Glutamatergic neuron (in vitro differentiated cells): ENCODE measurements at places on chromosomes 11 and 22. TPM values are rescaled to one million over a fixed set of nuclear protein-coding genes. Genes with fewer than 3 reads are reported as not detected.

INS gene
- total RNA-seq: not detected

GRCh38 chr11:102367364-102367763, 20.4 kb downstream of the BIRC2 start:
- no peak for DNase-seq
- H3K36me3 ChIP-seq: peaks cover 10% of the 10 kb centered on the region
- no peak overlapping the region for H3K4me3 ChIP-seq
- H3K4me1 ChIP-seq: no peaks in the 10 kb centered on the region
- no peaks in the 10 kb centered on the region for H3K27me3 ChIP-seq

DNA sequence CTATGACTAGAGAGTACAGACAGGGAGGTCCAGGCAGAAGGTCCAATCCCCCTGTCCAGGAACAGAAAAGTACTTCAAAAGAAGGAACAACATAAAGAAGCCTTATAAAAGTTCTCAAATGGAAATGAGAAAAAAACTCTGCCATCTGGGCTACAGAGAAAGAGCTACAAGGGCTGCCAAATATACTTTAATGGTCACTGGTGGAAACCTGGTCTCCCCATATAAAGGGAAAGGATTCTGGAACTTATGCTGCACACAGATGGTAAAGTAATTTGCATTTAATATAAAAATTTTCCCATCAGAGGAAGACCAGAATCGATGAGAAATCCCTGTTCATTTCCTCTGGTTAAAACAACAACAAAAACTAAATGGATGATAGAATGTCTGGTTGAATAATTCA, 119.4 kb upstream of the MTMR2 start:
- no peak overlapping the region for H3K27ac ChIP-seq
- DNase-seq: no peak
- H3K4me3 ChIP-seq: no peak overlapping the region

- no peak overlapping the region for H3K4me3 ChIP-seq
- no peaks in the 10 kb centered on the region for H3K36me3 ChIP-seq
- H3K27me3 ChIP-seq: peaks cover 8% of the 10 kb centered on the region
- H3K27ac ChIP-seq: peak overlapping the region; percentile 17
- DNase-seq: no peak
Measured at GRCh38 chr11:73396251-73396930, 20.2 kb downstream of the RELT start.

GRCh38 chr11:86559311-86559945, 113.0 kb downstream of the ME3 start:
- no peaks in the 10 kb centered on the region for H3K4me1 ChIP-seq
- DNase-seq: no peak
- H3K4me3 ChIP-seq: no peak overlapping the region
- H3K27ac ChIP-seq: no peak overlapping the region
- no peaks in the 10 kb centered on the region for H3K27me3 ChIP-seq

PKP3 gene
- not detected for total RNA-seq

DNA sequence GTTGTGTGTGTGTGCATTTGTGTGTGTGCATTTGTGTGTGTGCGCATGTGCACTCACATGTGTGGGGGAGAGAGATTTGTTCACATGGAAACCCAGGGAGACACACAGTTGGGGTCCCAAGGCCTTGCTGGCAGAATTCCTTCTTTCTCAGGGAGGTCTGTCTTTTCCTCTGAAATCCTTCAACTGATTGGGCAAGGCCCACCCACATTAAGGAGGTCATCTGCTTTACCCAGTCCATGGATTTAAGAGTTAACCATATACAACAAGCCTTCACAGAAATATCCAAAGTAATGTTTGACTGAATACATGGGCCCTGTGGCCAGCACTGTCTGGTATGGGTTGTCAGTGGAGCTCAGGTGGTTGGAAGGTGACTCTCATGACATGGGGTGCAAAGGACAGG, 641.4 kb downstream of the BRD1 start:
- peaks cover 25% of the 10 kb centered on the region for H3K36me3 ChIP-seq
- no peak overlapping the region for H3K27ac ChIP-seq
- no peak for DNase-seq
- H3K4me1 ChIP-seq: no peaks in the 10 kb centered on the region

ACRV1 gene
- total RNA-seq: not detected

GRCh38 chr22:39937906-39938305, 22.3 kb upstream of the TMA7B start:
- no peaks in the 10 kb centered on the region for H3K27me3 ChIP-seq
- no peak overlapping the region for H3K4me3 ChIP-seq
- peaks cover 7% of the 10 kb centered on the region for H3K4me1 ChIP-seq
- DNase-seq: no peak
- H3K27ac ChIP-seq: no peak overlapping the region

DNA sequence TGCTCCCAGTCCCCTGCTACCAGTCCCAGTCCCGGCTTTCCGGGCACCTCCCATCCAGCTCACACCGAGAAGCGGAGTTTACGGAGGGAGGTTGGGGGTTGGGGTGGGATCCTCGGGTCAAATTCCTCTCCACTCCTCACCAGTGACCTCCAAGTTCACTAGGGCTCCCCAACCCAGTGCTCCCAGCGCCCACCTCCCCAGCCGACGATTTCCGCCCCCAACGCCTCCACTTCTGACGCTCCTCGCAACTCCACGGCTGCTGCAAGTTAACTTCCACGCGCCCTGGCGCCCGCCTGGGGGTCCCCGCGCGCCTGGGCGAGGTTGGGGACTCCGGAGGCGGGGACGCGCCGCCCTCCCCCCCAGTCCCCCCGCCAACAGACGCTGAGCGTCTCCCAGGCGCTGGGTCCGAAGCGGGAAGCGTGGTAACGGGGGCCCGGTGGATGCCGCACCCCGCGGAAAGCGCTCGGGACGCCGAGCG, 526 bp downstream of the TPST2 start:
- no peaks in the 10 kb centered on the region for H3K36me3 ChIP-seq
- H3K4me3 ChIP-seq: peak overlapping the region; percentile 86
- H3K27ac ChIP-seq: no peak overlapping the region
- DNase-seq: peak; percentile 28

DNA sequence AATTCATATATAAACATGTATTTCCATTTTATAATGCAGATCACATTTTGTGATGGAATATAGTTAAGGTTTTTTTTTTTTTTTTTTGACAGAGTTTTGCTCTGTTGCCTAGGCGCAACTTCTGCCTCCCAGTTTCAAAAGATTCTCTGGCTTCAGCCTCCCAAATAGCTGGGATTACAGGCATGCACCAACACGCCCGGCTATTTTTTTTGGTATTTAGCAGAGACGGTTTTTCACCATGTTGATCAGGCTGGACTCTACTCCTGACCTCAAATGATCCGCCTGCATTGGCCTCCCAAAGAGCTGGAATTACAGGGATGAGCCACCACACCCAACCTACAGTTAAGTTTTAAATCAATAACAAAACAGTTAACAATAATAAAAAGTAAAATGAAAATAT, 18.8 kb downstream of the XKR3 start:
- no peak overlapping the region for H3K4me3 ChIP-seq
- no peaks in the 10 kb centered on the region for H3K27me3 ChIP-seq
- H3K36me3 ChIP-seq: no peaks in the 10 kb centered on the region
- no peak for DNase-seq
- no peaks in the 10 kb centered on the region for H3K4me1 ChIP-seq

DNA sequence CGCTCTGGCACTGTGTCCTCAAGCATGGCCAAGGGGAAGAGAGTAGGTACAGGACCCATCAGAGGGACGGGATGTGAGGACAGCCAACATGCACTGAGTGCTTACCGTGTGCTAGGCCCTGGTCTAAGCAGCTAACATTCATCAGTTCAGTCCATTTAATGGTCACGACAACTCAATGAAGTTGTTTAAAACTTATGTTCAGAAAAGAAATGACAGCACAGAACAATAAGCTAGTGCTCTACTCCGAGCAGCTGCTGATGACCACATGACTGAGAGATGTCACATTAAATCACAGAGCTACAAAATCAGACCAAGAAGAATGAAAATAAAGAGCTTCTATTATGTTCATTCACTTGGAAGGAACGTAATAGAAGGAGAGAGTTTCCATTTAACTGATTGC, 26.3 kb downstream of the PRDM10 start:
- peaks cover 2% of the 10 kb centered on the region for H3K4me1 ChIP-seq
- H3K27me3 ChIP-seq: peaks cover 2% of the 10 kb centered on the region
- no peak overlapping the region for H3K27ac ChIP-seq
- no peaks in the 10 kb centered on the region for H3K36me3 ChIP-seq
- DNase-seq: no peak

UBQLN3 gene
- total RNA-seq: not detected

DNA sequence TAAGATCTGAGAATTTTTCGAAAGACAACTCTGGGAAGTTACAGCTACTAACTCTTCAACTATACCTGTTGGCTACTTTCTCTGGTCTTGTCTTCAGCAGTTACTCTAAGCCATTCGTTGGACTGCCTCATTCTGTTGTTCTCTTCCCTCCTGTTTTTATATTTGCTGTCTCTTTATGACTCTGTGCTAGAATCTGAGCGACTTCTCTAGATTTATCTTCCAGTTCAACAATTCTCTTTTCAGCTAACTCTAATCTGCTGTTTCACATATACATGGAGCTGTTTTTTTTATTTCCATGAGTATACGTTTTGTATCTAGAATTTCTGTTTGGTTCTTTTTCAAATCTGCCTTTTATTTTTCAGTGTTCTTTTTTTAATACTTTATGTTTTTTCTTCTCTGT, 127.4 kb upstream of the SORL1-AS1 start:
- peaks cover 11% of the 10 kb centered on the region for H3K36me3 ChIP-seq
- H3K4me3 ChIP-seq: no peak overlapping the region
- peaks cover 4% of the 10 kb centered on the region for H3K27me3 ChIP-seq
- no peak for DNase-seq

DNA sequence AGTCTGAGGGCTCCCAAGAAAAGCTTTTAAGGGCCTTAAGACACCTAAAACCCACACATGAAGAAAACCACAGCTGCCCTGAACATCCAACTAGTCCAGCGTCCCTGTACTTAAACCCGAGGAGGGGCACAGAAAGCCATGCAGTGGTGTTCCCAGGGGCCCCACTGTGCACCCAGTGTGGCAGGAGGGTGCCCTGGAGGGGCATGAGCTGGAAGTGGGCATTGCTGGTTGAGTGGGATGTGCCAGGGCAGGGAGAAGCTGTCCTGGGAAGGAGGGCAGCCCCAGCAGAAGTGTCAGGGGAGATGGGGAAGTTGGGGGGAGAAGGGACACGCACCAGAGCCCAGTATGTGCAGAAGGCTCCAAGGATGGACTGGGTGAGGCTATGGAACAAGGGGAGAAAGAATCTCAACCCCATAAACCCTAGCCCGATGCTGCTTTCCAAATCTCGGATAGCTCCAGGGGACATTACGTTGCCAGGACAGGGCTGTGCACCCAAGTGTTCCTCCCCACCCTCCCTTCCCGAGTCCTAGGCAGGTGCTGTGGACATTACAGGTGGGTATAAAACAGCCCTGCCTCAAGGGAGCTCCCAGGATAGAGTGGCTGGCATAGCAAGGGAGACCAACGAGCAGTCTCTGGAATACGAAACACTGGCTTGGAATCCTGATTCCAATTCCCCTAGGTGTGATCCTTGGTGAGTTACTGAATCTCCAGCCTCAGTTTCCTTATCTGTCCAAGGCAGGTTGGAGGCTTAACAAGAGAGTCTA, 44.2 kb downstream of the SHANK2 start:
- H3K36me3 ChIP-seq: peaks cover 2% of the 10 kb centered on the region
- no peak overlapping the region for H3K27ac ChIP-seq
- H3K4me1 ChIP-seq: peaks cover 5% of the 10 kb centered on the region
- no peak for DNase-seq
- H3K4me3 ChIP-seq: no peak overlapping the region

TPBGL gene
- 2.3 TPM for total RNA-seq

DNA sequence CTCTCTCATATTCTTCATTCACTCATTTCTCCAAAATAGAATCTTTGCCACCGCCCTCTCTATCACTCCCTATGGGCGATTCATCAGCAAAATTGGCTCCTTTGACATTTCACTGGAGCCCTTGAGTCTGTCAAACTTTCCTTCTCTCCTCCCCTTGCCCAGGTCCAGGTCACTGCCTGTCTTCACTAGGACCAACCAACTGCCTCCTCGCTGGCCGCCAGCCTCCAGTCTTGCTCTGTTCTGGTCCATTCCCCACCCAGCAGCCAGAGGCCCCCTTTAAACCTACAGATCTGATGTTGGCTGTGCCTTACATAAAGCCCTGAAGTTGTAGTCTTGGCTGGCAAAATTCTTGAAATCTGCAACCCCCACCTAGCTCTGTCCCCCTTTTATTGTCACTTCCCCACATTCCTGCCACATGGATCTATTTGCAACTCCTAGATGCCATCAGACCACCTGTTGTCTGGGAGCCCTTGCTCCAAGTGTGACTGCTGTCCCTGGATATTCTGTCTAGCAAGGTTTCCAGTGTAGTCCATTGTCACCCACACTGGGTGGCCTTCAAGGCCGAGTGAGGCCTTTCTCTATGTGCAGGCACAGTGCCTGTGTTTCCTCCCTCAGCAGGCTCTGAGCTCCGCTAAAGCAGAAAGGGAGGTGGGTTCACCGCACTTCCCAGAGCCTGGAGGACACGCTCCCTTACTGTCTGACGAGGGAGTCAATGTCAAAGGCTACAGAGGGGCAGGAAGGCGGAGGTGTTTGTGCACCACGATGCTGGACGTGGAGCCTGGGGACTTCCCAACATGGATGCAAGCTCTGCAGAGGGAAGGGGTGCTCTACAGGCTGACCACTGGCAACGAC, 25.5 kb downstream of the MYEOV start:
- no peaks in the 10 kb centered on the region for H3K27me3 ChIP-seq
- no peak overlapping the region for H3K27ac ChIP-seq
- no peak for DNase-seq
- H3K4me3 ChIP-seq: no peak overlapping the region

DNA sequence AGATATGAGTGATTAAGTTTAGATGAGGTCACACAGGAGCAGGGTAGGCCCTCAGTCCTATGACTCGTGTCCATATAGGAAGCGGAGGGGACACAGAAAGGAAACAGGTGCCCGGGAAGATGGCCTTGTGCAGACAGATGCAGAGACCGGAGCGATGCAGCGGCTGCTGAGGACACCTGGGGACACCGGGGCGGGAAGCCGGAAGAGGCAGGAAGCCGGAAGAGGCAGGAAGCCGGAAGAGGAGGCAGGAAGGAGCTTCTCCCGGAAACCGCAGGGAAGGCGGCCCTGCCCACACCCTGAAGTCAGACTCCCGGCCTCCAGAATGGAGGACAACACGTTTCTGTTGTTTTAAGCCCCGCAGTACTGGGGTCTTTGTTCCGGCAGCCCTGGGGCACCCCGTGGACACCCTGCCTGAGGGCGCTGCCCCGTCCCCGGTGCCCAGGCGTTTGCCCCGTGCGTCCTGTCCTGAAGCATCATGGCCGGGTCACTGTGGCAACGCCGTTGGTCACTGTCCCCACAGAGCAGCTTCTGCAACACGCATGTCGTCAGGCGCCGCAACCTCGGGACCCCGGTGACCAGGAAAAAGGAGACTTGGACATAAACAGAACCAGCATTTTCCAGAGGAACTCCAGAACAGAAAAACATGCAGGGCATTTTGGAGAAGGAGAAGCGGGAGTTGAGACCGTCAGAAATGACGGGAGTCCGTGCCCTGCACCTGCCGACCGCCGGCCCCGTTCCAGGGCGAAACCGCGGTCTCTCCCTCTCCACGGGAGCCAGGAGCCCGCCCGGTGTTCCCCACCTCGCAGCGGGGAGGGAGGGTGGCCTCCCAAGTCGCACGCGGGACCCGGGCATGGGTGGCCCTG, 103.4 kb downstream of the BRD1 start:
- no peak for DNase-seq
- H3K36me3 ChIP-seq: peaks cover 2% of the 10 kb centered on the region
- H3K4me3 ChIP-seq: no peak overlapping the region
- H3K27ac ChIP-seq: no peak overlapping the region
